Ovary (tissue), 10 donors: ENCODE measurements at places on chromosomes 12 and 14. TPM values are rescaled to one million over a fixed set of nuclear protein-coding genes. Genes with fewer than 3 reads are reported as not detected.

- no peak for DNase-seq
Observed at GRCh38 chr12:71892059-71892458, 46.6 kb upstream of the TPH2 start.

GRCh38 chr14:54652605-54653052 is 85.7 kb downstream of the SAMD4A start:
- peak; percentile 73 for DNase-seq

PHETA1 gene
- 1.8 TPM for polyA plus RNA-seq

FIGNL2 gene
- polyA plus RNA-seq = 0.18 TPM

GRCh38 chr12:53480491-53481442 is 18.5 kb downstream of the MAP3K12 start:
- DNase-seq = no peak

GRCh38 chr12:7118881-7119280 is 9.8 kb downstream of the RBP5 start:
- DNase-seq = no peak

MFAP5 gene
- polyA plus RNA-seq = 106 TPM

PRR4 gene
- 5.0 TPM for polyA plus RNA-seq
